ENCODE measurements at places on chromosomes 3 and 15.

DNA sequence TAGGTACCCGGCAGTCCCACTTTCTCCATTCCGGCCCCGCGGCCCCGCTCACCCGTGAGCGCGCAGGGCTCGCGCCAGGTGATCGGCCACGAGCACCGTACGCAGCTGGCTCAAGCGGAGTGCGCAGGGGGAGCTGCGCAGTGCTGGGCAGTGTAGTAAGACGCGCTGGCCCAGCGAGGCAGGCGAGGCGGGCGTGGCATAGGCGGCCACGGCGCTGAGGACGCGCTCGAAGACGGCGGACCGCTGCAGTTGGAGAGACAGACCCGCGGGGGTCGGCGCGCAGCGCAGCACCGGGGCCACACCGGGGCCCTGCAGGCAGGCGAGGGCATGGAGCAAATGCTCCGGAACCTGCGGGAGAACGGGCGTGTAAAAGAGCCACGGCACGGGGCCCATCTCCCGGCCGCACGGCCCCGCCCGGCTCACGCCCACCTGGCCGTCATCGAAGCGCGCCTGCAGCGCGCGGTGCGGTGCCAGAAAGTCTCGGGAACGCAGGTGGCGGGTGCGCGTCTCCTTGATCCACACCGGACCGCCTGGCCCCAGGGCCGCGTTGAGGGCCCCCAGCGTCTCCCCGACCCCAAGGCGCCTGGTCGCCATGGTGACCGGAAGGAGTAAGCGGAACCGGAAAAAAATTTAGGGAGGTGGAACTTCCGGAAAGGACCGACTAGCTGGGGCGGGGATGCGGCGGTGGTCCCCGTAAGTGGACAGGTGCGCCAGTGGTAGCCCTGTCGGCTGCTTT, at the start of gene DALRD3:
Gene DALRD3 (minus strand): TSS at position 610 of the 736 bp plus-strand sequence. CDS start 16 bp downstream, at position 594.
- peak; percentile 81 for DNase-seq

- DNase-seq, result no peak
Observed at GRCh38 chr3:17038900-17039553, 154.3 kb downstream of the PLCL2 start.

DNA sequence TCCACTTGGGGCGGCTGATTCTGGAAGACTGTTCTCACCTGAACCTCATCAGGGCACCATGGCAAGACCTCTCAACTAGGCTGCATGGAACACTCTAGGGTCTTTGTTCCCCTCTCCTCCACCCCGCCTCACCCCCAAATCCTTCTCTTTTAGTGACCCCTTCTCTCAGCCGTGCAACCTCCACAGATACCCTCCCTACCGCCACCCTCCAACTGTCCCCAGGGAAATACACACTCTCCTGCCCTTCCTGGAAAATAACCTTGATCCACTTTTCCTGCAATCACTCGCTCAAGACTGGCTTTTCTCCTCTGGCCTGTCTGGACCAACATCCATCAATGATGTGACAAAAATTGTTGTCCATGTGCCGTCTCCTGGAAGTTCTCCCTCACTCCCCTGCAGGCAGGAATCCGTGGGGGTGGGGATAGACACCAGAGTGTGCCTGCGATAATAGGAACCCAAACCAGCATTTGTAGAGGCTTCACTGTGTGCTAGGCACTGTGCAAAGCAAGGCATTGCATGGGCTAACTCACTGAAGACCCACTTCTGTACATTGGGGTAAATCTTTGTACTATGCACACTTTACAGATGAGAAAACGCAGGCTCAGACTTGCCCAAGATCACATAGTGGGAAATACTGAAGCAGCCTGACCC, 160.1 kb upstream of the UBE2E1 start:
- DNase-seq, result no peak

DNA sequence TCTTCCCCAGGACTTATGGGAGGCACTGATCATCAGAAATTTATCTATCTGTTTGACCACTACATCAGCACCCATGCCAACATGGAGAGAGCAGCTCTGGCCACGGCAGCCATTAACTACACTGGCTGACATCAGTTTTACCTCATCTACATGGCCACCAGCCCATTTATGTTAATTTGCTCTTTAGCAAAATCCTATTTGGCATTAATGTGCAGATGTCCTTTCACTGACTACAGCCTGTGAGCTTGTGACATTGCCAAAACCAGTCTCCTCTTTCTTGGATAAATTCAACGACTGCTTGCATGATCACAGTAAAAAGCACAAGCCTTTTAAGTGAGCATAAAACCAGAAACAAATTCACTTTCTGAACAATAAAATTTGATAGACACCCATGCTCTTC, 47.5 kb downstream of the NR1I2 start:
- no peak for DNase-seq

DNA sequence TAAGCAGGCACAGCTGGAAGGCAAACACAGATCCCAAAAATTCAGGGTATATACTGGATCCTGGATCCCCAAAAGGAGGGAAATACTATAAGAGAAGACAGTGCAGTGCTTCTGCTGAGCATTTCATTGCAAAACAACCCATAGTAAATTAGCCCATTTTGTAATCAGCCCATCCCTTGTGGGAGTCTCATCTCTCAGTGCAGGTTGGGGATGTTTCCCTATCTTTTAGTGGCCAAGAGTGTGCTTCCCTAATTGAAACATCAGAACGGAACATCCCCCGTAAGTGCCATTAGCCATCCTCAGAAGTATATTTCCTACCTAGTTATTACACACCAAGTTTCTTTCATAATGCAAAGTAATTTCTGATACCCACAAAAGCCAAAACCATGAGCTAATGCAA, 11.2 kb upstream of the MTMR14 start:
- DNase-seq, result no peak

Data from GM06990 (cell line).